ENCODE measurements at places on chromosomes 12 and 14.

DNA sequence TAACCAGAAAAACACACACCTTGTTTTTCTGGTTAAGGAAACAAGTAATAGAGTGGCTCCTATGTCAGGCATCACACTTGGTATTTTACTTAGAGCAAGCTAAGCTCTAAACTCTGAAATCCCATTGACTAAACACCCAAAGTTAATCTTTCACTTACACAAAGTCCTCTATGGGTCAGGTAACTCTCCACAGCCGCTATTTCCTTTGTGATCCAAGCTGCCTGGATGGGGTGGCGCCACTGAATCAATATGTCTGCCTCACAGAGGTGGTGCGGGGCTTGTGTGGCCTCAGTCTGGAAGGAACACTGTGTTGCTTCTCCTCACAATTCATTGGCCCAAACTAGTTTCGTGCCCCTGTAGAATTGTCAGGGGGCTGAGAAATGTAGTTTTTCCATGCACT, 160.0 kb upstream of the E2F7 start:
- DNase-seq = no peak

- DNase-seq = peak; percentile 42
Measured at GRCh38 chr14:77832297-77832696, 32.4 kb downstream of the ADCK1 start.

GRCh38 chr12:103780093-103780440, 61.0 kb downstream of the NT5DC3 start:
- no peak for DNase-seq

GRCh38 chr12:87660291-87660690, 368.9 kb downstream of the C12orf50 start:
- DNase-seq = no peak

GRCh38 chr12:112828541-112828940, 37.0 kb downstream of the RPH3A start:
- DNase-seq = no peak

DNA sequence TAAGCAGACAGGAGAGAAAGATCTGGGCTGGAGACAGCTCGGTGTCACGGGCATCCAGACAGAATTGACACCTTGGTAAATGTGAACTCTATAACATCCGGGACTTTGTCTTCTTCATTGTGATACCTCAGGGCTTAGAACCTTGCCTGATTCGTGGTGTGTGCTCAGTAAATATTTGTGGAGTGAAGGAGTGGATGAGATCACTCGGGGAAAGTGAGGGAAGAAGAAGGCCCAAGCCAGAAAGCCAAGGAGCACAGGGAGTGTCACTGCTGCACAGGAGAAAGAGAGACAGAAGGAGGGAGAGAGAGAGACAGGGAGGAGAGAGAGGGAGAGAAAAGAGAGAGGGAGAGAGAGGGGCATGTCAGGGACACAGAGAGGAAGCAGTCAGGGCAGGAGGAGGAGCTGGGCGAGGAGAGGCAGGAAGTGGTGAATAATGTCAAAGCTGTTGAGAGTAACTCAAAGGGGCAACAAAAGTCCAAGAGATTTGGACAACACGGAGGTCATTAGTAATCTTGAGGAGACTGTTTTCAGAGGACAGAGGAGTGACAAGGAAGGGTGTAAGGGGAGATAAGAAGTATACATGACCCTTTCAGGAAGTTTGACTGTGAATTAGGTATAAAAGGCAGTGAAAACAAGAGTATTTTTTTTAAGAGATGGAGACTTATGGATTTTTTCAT, 141.6 kb upstream of the MAX start:
- DNase-seq = no peak

GRCh38 chr14:69066396-69067171, 86.3 kb downstream of the DCAF5 start:
- DNase-seq = no peak

DNA sequence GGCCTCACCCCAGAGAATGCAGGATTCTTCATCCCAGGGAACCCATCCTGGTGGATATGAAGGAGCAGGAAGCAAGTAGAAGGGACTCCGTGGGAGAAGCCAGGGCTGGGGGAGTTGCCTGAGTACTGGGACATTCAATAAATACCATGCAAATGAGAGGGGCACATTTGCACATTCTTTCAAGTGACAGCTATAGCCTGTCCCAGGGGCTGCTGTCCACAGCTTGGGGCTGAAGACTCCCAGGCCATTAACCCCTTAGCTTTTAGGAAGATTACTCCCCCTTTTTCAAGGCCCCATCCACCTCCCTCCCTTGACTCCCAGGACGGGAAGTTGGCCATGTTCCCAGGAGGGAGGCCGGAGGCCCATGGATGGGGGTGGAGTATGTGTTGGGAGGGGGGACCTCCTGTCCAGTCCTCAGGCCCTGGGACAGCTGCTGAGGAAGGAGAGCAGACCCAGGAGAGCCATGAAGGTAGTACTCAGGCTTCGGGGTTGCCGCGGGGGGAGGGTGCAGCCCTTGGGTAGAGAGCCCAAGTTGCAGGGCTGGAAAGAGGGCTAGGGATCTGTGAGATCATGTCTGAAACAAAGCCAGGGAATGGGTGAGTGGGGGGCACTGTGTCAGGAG, 974 bp upstream of the TNS2 start:
- peak; percentile 63 for DNase-seq

DNA sequence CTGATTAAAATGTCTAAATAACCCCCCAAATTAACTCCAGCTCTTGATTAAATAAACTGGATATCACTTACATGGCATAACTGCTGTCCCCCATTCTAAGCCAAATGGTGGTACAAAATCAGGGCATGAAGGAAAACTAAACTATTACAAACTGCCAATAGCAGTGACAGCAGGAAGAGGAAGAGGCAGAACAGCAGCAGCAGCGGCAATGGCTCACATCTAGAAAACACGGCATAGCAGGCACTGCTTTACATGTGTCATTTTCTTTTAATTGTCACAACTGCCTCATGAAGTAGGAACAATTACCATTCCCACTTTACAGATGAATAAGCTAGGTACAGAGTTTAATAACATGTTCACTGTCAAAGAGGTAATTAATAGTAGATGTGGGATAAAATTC, 92.0 kb downstream of the EPS8 start:
- no peak for DNase-seq

DNA sequence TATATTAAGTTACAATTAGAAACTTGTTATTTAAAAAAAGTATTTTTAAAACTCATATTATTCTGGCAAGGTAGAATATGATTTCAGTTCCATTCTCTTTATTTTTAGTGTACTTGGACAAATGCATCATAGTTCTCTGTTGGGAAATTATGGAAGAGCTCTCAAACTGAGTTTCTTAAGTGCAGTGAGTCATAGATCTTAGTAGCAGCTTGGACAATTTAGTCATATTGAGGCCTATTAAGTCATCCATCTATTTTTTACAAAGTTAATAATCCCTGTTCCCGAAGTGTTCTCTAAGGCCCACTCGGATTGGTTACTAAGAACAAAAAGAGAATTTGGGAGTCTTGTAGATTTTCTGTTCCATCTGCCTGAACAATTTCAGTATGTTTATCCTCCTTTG, 113.9 kb downstream of the ANO4 start:
- DNase-seq = no peak

- DNase-seq = no peak
Measured at GRCh38 chr12:1575408-1576401, 18.7 kb downstream of the FBXL14 start.

GRCh38 chr12:9037431-9037830, 48.1 kb downstream of the KLRG1 start:
- no peak for DNase-seq

- DNase-seq = no peak
Measured at GRCh38 chr12:49019120-49019430, 499 bp upstream of the PRKAG1 start.

- no peak for DNase-seq
Measured at GRCh38 chr14:70711451-70711850, 69.7 kb downstream of the TTC9 start.

DNA sequence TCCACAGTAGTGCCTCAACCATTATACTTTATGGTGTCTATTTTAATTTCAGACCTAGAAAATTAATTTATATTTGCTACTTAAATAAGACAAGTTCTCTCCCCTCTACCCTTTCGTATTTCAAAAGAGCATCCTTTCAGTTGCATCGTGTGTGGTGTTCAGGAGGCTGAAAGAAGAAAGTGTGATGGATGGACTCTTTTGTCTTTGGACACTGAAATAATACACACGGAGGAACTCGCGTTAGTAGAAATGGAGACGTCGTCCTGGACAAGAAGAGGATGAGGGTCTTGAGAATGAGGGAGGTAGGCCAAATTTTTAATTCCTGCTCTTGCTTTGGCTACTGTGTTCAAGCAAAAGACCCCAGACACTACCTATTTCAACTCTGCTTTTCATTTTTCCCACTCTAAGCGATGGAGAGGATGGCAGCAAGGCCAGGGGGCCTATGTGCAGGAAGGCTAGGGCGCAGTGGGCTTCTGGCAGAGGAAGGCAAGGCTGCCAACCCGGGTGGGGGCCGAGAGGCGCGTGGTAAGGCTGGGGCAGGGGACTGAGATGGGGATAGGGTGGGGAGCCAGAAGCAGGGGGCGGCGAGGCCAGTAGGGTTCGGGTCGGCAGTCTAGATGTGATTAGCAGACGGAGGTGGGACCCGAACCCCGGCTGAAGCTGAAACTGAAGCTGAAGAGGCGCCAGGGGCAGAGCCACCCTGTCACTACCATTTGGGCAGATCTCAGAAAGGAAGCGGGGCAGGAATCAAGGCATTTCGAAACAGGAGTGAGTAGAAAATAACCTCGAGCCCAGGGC, 722 bp downstream of the TMED8 start:
- DNase-seq = no peak

DNA sequence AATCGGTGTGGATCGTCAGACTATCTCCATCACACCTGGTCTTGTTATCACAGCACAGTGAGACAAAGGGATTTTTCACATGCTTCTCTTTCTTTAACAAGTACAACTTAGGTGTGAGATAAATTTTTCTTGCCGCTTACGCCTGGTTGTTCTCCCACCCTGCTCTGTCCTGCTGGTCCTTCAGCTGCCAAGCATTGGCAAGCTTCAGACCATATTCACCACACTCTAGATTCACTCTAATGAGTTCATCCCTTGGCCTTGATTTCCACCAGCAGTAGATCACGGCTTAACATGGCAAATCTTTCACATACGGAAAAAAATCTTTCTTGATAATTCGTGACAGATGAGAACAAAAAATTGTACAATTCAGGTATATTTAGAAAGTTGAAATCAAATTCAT, 33.5 kb downstream of the RHOJ start:
- no peak for DNase-seq

- DNase-seq = peak; percentile 68
Measured at GRCh38 chr12:26704684-26705460, 128.1 kb downstream of the ITPR2 start.

GRCh38 chr14:69796797-69797500, at the start of gene SLC10A1:
TSS of gene SLC10A1 (minus strand) at chr14:69797241. CDS start at chr14:69797155, 86 bp downstream.
- no peak for DNase-seq

DNA sequence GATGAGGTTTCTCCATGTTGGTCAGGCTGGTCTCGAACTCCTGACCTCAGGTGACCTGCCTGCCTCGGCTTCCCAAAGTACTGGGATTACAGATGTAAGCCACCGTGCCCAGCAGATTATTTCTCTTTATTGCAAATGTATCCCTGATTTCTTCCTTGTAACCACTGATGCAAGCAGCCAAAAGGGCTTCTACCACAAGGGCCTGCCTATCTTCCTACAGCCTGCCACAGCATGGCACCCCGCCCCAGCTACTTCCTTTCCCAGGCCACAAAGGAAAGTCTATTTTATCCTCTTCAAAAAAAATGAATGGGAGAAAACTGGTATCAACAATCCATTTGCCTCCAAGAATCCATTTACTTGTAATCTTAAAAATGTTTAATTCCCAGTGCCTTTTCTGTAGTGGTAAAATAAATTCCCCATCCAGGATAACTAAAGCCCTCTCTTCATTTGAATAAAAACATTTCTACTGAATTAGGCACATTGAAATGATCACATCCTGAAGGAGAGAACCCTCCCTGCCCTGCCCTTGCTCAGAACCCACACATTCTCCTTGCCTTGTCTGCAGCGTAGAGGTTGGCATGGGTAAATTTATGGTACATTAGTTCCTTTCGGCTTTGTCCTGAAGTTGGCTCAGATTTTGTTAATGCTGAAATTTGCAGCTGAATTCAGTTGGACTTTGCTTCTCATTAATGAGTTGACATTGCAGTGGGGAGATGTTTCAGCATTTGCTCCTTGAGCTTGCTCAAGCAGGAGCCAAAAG, 19.2 kb downstream of the GPHB5 start:
- DNase-seq = no peak

GRCh38 chr12:88306471-88307069, 164.5 kb downstream of the TMTC3 start:
- DNase-seq = no peak

GRCh38 chr12:63965936-63966605, 121.6 kb downstream of the SRGAP1 start:
- DNase-seq = no peak

GRCh38 chr12:57771236-57771872, 551 bp downstream of the METTL1 start:
- DNase-seq = peak; percentile 78

GRCh38 chr12:50842637-50843493, at the start of gene TMPRSS12:
TSS of gene TMPRSS12 (plus strand) at chr12:50842926. CDS start at chr12:50842965, 39 bp downstream.
- no peak for DNase-seq

- no peak for DNase-seq
Measured at GRCh38 chr14:61482348-61483206, 161.2 kb downstream of the PRKCH start.

DNA sequence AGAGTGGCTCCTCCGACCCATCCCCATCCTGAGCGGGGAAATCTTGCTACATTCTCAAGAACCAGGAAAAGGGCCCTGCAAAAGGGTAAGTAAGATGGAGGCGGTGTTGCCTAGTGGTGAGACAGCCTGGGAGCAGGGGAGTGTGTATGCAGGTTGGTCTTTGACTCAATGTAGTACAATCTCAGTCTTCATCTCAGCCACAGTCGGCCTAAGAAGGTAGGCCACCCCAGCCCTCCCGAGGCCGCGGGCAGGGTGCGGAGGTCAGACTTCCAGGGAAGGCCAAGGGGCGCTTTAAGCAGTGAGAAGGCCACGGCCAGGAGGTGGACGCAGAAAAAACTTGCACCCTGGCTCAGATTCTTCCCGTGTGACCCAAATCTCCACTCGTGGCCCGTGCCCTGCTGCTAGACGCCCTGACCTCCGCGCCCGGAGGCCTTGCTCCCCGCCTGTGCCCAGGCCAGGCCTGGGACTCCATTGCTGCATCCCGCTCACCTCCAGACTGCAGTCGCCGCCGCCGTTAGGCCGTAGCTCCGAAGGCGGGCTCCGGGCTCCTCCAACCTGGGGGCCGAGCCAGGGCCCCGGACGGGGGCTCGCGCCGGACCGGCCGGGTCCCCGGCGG, 435 bp downstream of the FOXM1 start:
- DNase-seq = no peak

GRCh38 chr12:121388421-121388981, 11.4 kb upstream of the RNF34 start:
- DNase-seq = no peak

Data from pons (tissue), 1 donor.